RPMI8226 (cell line): ENCODE measurements at places on chromosomes 6 and 20.

DNA sequence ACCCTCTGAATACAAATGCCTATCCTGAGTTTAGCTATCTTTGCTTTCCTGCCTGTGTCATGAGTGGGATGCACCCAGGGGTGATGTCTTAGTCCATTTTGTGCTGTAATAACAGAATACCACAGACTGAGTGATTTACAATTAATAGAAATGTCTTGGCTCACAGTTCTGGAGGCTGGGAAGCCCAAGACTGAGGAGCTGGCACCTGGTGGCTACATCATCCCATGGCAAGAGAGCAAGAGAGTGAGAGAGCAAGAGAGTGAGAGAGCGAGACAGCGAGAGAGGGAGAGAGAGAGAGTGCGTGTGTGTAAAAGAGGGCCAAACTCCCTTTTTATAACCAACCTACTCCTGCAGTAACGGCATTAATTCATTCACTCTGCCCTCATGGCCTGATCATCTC is 76.8 kb downstream of the PRDM1 start:
- peak; percentile 61 for DNase-seq

DNA sequence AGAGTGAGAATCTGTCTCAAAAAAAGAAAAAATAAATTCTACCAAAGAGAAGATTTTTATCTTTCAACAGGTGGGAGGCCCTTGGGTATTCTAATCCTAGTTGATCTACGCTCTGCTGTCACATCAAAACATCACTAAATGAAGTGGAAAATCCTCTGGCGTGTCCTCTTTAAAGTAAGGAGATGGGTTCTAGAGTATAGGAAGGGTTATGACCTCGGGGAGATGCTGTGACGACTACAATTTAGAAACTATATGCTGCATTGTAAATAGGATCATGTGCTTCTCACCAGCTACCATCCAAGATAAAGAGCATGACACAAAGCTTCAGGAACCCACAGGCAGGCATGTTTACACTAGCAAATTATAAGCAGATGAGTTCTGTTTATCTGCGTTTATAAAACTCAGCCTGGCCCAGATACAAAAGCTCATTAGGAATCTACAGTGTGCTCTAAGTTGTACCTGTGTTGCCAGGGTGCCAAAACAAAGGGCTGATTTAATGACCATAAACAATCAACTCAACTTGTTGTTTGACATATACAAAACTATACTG is 197.1 kb upstream of the PLN start:
- DNase-seq, result no peak

DNA sequence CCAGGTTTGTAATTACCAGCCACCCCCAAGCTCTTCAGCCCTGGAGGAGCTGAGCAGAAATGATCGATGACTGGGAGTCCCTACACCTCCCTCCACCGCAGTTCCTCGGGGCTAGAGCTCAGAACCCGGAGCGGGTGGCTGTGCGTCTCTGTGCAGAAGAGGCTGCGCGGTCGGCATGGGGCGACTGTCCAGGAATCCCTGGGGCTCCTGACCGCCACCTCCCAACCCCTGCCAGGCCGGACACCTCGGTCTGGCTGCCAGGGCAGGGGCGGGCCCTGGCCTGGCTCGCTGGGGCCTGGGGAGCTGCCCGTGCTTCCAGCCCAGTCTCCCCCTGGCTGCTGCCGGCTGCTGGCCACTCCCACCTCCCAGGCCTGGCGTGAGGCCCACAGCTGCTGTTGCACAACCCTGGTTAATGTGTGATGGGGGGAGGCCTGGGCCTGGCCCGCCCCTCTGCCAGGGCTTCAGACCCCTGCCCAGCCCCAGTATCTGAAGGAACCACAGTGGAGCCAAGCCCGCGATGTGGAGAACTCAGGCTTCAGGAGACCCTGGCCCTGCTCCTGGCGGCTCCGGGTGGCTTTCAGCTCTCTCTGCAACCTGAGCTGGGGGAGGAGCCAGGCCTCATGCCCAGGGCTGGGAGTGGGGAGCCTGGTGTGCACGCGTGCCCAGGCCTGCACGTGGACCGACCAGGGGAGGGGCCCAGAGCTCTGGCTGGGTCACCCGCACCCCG is 1.2 kb downstream of the SLC2A4RG start:
- DNase-seq, result peak; percentile 20

- DNase-seq, result no peak
Measured at GRCh38 chr20:14449323-14449722, 111.9 kb upstream of the FLRT3 start.
